Hematopoietic multipotent progenitor cell treated with erythropoietin and hydrocortisone succinate and interleukin-3 and kit ligand, for 15 days (in vitro differentiated cells): ENCODE measurements at places on chromosomes 1 and 21.

- DNase-seq = no peak
These were observed 58.0 kb upstream of the GFI1 start for GRCh38 chr1:92544756-92545165.

GRCh38 chr1:71135571-71135970, 54.7 kb upstream of the ZRANB2 start:
- no peak for DNase-seq

DNA sequence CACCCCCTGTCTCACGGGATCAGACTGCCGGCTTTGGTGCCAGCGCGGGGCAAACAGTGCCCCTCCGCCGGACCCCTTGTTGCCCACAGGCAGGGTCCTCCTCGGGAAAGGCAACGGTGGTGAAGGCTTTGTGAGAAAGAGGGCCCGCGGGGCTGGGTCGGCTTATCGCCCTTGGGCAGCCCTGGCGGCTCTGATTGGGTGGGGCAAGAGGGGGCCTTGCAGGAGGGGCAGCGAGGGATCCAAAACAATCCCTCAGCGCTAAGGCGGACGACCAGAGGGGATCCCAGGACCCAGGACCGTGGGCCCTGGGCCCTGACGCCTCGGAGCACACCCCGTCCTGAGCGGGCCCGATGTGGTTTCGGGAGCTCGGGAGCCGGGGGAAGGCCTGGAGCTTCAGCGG, 3.9 kb upstream of the ZNF678 start:
- DNase-seq = no peak

DNA sequence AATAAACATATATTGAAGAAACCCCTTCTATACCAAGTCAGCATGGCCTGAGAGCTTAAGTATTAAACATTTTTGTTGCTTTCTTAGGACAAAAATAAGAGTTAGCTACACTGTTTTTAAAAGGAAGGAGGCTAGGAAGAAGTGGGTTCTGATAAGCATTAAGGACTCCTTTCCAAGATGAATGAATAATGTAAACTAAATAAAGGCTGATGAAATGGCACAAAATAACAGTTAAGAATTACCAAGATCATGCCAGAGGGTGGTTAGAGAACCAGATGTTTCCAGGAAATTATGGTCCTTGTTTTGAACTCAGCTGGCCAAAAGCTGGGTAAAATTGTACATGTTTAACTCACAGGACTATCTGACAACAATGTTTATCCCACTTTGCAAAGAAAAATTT, 114.1 kb upstream of the ETS2 start:
- DNase-seq = no peak

- DNase-seq = no peak
These were observed 738.8 kb downstream of the AMY1C start for GRCh38 chr1:104488296-104489015.

DNA sequence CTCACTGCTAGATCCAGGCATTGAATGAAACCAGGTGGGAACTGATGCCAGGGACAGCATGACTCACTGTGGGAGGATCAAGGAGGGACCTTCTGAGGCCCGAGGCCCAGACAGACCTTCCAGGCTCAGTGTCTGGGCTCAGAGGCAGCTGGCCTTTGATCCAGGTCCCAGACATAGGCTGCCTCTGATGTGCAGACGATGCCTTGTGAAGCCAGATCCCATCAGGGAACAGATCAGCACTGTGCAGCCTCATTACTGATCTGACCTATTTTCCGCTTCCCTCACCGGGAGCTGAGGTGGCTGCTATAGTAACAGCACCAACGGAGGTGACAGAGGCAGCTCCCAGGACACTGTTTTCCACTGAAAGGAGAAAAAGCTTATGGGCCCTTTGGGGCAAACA, 399.5 kb downstream of the MATN1 start:
- DNase-seq = no peak

DNA sequence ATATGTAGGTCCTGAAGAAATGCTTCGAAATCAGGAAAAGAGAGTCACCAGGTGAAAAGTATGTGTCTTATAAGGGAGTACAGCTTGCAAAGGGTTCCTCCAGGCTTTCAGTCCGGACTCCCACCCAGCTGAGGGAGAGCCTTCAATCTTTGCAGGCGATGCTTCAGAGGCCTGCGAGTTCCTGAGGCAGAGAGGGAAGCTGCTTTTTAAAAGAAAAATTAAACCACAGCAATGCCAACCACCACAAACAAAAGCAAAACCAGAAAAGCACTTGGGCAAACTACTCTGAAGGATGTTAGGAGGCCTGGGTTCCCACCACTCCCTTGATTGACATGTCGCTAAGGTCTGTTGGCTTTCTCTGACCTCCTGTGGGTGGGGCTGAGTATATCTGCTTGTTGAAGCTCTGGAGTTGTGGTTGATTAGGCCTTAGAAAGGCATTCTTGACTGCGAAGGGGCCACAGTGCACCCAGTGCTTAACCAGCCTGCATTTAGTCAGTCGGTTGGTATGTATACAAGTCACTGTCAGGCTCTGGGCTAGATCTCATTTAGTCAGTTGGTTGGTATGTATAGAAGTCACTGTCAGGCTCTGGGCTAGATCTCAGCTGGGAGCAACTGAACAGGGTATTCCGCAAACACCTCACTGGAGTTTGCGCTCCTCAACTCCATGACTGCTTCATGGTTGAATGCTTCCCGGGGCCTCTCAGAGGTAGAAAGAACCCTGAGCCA, 1.2 kb downstream of the NIPAL3 start:
- peak; percentile 66 for DNase-seq
